ENCODE measurements at places on chromosomes 2 and 18. TPM values are rescaled to one million over a fixed set of nuclear protein-coding genes. Genes with fewer than 3 reads are reported as not detected.

DNA sequence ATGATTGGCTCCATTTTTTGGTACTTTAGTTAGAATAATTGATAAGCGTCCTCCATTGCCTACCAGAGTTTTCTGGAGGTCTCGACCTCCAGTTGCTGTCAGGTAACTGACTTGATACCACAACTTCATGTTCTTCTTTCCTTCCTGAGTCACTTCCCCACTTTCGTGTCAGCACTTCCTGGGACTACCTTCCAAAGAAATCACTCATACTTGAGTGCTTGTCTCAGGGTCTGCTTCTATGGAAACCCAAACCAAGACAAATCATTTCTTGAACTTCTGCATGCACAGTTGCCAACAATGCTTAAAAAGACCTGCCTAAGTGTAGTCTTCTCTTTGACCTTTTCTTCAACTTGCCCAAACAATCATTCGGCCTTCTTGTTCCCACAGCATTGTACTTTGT lies 210.3 kb upstream of the ETAA1 start:
- DNase-seq: no peak

The FSHR gene
- total RNA-seq: not detected

The EVX2 gene
- total RNA-seq: not detected

GRCh38 chr2:127309468-127309867 lies 15.5 kb upstream of the ERCC3 start:
- no peak for DNase-seq

- no peak for DNase-seq
Measured at GRCh38 chr2:222887124-222887523, 26.3 kb downstream of the ACSL3 start.

GRCh38 chr2:104938231-104938941 lies 84.5 kb downstream of the POU3F3 start:
- peak; percentile 40 for DNase-seq

DNA sequence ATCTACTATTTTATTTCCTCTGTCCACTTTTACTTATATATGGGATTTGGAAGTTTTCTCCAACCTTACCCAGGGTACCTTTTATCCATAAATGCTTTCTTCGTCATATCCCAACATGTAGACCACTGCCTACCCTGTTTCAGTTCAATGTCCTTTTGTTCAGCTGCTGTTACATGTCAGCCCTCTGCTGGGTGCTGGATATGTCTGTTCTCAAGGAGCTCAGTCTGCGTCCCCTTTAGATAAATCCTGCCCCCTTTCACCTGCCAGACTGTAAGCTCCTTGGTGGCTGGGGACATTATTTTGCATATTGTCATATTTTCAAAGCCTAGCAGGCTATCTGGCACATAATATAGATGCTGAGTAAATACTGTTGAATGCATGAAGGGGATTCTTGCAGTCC lies 53.2 kb downstream of the NEMP2 start:
- no peak for DNase-seq

DNA sequence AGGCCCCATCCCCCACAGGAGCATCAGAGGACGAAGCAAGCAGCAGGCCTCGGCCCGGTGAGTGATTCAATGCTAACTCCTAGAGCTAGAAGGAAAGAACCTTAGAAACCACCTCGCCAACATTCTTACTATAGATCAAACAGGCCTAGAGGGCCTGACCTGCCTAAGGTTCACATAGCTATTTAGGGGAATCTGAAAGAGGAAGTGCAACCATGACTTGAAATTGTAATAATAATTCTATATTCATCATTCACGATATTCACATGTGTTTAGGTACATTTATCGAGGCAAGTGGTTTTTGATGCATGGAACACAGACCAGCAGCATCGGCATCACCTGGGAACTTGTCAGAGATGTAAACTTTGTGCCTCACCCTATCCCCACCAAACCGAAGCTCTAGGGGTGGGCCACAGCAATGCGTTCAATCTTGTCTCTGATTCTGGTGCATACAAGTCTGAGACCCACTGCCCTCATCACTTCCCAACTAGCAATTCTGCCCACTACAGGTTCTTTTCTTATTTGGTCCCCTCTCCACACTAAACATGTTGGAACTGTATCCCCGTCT lies 78.0 kb upstream of the DNMT3A start:
- DNase-seq: no peak

DNA sequence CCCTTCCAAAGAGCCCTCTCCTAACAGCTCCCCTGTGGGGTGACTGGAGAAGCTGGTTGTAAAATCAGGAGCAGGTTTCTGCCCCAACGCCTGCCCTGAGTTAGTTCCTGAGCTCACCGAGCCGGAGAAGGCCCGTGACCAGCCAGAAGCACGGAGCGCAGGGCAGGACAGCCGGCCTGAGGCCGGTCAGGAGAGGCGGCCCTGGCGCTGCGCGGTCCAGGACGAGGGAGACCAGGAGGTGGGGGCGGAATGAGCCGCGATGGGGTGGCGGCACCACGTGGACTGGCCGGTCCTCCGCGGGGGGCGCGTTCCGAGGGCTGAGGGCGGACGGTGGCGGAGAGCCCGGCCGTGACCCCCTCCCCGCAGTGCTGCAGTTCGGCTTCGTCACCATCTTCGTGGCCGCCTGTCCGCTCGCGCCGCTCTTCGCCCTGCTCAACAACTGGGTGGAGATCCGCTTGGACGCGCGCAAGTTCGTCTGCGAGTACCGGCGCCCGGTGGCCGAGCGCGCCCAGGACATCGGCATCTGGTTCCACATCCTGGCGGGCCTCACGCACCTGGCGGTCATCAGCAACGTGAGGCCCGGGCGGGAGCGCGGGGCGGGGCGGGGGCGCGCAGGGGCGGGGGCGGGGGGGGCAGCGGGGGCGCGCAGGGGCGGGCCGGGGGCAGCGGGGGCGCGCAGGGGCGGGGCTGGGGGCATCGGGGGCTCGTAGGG lies 29.0 kb downstream of the ANO7 start:
- no peak for DNase-seq

The FAP gene
- total RNA-seq: 0.14 TPM

The UGT1A10 gene
- total RNA-seq: not detected
